ENCODE measurements at places on chromosomes 4 and X.

DNA sequence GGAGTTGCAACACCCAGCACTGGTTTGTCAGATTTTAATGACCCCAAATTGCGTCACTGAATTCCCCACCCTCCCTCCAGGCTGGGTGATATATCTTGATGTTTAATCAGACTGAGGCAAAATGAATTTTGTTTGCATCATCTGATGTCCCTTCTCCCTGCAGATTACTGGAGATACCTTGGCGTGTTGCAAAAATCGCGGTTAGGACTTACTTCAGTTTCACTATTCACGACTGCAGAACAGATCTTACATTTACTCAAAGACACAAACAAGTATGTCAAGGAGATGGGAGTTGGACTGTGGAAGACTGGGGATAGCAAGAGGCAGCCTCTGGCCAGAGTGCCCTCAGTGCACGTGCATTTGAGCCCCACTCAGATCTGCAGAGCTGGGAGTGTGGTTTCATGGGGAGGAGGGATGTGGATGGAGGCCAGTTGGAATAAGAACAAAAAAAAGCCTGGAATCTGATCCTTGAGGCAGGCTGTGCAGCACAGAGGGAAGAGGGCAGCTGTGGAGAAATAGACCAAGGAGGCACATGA lies 92.2 kb upstream of the MTM1 start:
- no peak for DNase-seq

GRCh38 chr4:107156443-107156842 lies 120.3 kb upstream of the DKK2 start:
- no peak for DNase-seq

- DNase-seq = no peak
Observed at GRCh38 chr4:153528705-153529485, 62.7 kb downstream of the TMEM131L start.

GRCh38 chr4:119580293-119580692 lies 48.3 kb downstream of the PDE5A start:
- no peak for DNase-seq

GRCh38 chrX:11347300-11347699 lies 54.1 kb downstream of the AMELX start:
- no peak for DNase-seq

- DNase-seq = no peak
Observed at GRCh38 chr4:48944756-48945241, 38.2 kb upstream of the OCIAD2 start.

- DNase-seq = no peak
Observed at GRCh38 chrX:119624417-119624816, 18.2 kb upstream of the NKRF start.

DNA sequence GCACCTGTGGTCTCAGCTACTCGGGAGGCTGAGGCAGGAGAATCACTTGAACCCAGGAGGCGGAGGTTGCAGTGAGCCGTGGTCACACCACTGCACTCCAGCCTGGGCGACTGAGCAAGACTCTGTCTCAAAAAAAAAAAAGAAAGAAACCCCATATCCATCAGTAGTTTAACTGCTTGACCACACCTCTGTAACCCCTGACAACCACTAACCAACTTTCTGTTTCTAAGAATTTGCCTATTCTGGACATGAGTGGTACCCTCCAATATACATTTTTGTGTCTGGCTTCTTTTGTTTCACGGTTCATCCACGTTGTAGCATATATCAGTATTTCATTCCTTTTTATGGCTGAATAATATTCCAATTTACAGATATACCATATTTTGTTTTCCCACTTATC lies 9.1 kb downstream of the PPAT start:
- DNase-seq = no peak

GRCh38 chr4:7062816-7063215 lies 5.0 kb downstream of the GRPEL1 start:
- DNase-seq = no peak

DNA sequence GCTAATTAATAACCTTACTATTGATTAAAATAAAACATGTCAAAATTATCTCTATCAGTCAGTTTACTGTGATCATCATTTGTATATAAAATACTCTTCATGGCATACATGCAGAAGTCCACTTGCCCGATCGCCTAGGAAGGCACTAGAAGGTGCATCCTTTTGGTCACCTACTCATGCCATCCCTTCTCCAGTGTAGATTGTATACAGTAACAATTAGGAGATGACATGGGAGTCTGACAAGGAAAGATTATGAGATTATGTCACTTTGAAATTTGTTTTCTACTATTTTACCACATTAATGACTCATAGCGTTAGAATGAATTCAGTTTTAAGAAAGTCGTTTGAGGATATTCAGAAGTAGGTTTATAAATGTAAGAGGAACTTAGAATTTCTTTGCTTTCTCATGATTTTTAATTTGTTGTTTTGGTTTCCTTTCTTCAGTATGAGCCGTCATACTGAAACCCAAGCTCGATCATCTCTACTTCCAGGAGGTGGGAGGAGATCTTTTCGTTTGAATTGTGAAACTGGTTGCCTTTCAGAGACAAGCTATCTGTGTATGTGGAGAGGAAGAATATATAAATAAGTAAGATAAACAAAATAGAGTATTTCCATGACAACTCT lies 51.1 kb upstream of the UNC5C start:
- no peak for DNase-seq

- DNase-seq = no peak
Observed at GRCh38 chr4:106996490-106996889, 39.6 kb downstream of the DKK2 start.

GRCh38 chrX:49210406-49210805 lies 10.4 kb upstream of the SYP start:
- DNase-seq = no peak
